ENCODE measurements at places on chromosomes 13 and 19. TPM values are rescaled to one million over a fixed set of nuclear protein-coding genes. Genes with fewer than 3 reads are reported as not detected.

GRCh38 chr19:16374436-16374835 is 49.8 kb downstream of the KLF2 start:
- no peak overlapping the region for H3K4me3 ChIP-seq
- H3K27ac ChIP-seq: no peak overlapping the region
- H3K36me3 ChIP-seq: no peaks in the 10 kb centered on the region
- no peaks in the 10 kb centered on the region for H3K4me1 ChIP-seq
- DNase-seq: peak; percentile 21

GRCh38 chr19:1752009-1752756 is 1.1 kb upstream of the ONECUT3 start:
- no peaks in the 10 kb centered on the region for H3K36me3 ChIP-seq
- H3K4me1 ChIP-seq: no peaks in the 10 kb centered on the region
- no peak for DNase-seq
- no peaks in the 10 kb centered on the region for H3K27me3 ChIP-seq

DNA sequence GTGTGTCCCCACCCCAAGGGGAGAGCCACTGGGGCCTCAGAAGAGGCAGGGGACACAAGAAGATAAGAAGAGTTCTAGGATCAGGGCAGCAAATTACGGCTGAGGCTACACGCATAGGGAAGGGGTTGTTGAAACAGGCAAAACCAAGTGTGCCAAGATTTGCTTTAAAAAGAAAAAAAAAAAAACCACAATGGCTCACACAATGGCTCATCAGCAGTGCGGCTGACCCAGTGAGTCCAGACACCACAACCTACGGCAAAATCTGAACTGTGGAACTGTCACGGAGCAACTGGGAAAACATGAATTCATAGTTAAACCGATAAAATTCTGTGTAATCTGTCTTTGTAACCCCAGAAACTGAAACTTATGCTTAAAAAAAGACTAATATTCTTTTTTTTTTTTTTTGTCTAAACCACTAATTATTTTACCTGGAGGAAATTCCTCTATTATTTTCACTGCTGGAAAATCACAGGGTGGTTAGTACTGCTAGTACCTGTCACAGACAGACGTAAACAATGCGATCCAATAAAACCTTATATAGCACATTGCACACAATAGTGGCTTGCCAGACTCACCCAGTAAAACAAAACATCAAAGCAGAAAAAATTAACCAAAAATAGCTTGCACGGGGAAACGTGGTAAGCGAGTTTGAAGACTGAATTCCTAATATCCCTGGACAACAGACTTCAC is 325.4 kb upstream of the TSHZ3 start:
- H3K4me1 ChIP-seq: no peaks in the 10 kb centered on the region
- DNase-seq: no peak
- no peaks in the 10 kb centered on the region for H3K36me3 ChIP-seq
- no peak overlapping the region for H3K4me3 ChIP-seq
- H3K27me3 ChIP-seq: no peaks in the 10 kb centered on the region
- no peak overlapping the region for H3K27ac ChIP-seq

- H3K27ac ChIP-seq: no peak overlapping the region
- no peak for DNase-seq
- no peaks in the 10 kb centered on the region for H3K36me3 ChIP-seq
Observed at GRCh38 chr13:107332188-107332587, 764.3 kb upstream of the ARGLU1 start.

ZNF433 gene
- 5.8 TPM for polyA plus RNA-seq

PABPC3 gene
- polyA plus RNA-seq: 0.38 TPM
